ENCODE measurements at places on chromosomes 5 and 9.

- no peak for DNase-seq
Measured at GRCh38 chr9:93565089-93565488, 11.3 kb upstream of the PHF2 start.

GRCh38 chr5:111680737-111681413, 76.1 kb downstream of the NREP start:
- no peak for DNase-seq

DNA sequence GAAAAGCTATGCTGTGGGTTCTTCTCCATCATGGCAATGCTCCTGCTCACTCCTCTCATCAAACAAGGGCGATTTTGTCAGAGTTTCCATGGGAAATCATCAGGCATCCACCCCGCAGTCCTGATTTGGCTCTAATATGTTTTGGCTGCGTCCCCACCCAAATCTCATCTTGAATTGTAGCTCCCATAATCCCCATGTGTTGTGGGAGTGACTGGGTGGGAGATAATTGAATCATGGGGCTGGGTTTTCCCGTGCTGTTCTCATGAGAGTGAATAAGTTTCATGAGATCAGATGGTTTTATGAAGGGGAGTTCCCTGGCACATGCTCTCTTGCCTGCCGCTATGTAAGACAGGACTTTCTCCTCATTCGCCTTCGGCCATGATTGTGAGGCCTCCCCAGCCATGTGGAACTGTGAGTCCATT, 163.8 kb downstream of the GADD45G start:
- DNase-seq: no peak

DNA sequence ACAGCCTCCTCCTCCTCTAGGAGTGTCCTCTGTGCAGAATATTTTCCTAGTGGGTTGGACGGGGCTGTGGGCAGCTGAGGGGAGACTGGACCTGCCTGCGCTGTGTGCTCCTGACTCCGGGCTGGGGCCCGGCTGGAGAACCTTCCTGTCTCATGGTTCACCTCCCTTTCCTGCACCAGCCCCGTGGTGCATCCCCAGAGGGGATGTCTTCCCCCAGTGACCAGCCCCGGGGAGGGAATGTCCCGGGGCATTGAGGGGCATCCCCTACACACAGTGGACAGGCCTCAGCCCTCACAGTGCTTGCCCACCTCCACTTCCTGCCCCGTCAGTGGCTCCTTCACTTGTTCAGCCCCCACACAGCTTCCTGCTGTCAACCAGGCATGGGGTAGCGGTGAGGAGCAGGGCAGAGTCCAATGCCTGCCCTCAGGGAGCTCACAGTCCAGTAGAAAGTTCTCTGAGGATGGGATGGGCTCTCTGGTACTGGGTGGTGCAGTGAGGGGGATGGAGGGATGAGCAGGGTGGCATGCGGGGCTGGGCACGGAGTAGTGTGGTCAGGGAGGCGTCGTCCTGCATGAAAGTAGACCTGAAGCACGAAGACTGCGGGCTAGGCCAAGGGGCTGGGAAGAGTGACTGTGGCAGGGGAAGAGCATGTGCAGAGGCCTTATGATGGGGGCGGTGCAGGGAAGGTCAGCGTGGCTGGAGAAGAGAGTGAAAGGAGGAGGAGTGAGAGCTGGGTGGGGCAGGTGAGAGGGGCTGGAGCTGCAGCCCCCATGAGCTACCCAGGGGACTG, 52.1 kb upstream of the PITX1 start:
- no peak for DNase-seq

DNA sequence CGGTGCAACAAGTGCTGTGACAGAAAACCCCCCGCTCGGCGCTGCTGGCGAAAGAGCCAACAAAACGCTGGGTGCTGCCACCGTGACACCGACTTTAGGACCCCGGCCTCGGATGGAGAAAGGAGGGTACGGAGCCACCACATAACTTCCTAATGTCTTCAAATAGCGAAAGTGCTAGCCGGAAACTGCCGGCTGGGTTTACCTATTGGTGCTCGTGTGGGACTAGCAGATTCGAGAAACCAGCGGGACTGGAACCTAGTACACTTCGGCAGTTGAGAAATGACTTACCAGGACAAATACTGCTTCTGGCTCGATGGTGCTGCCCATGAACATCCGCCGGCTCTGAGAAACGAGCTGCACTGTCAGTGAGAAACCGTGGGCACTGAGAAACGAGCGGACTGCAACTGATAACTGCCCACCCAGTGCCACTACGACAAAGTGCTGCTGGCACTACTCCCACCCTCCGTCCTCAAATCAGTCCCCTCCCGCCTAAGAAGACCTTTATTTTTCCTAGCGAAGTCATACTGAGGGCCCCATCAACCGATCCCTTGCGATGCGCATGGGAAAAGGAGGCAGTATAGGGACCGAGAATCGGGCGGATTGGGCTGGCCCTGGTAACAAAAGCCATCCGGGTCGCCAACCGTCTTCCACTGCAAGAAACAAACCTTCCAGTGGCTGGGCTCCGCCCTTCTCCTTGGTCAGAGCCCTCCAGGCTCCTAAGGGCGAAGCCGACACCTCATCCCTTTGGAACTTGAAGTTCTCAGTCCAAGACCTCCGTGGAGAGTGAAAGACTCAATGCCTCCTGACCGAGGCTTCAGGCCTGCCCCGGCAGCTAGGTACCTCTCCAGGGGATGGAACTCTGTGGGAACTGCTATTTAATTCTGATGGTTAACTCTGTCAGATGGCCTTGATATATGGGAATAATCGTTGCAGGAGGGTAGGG, 27.0 kb upstream of the ANXA2R start:
- DNase-seq: peak; percentile 85

GRCh38 chr9:99029083-99029645, 75.7 kb upstream of the TGFBR1 start:
- no peak for DNase-seq

DNA sequence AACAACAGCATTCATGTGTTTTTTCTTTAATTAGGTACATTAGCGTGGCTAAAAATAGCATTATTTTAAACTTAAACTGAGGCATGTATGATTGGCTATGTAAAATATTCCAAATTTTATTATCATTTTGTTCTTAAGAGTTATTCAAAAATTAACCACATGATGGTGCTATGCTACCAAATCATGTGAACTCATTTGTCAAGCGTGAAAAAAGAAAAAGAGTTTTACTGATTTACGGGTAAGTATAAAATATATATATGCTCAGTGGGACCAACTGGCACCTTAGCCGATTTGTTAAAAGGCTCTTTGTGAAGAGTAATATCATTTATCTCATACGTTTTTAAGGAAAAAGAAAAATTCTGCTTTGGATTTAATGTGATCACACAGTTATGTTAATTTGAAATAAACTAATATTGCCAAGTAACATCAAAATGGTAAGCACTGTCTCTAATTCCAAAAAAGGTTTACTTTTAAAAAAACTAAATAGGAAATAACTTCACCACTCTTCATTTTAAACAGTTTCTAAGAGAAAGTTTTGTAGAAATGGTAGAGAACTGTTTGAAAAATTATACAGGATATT, 1042.3 kb downstream of the CDH12 start:
- no peak for DNase-seq

GRCh38 chr5:28066856-28067255, 1028.5 kb upstream of the CDH9 start:
- DNase-seq: no peak

DNA sequence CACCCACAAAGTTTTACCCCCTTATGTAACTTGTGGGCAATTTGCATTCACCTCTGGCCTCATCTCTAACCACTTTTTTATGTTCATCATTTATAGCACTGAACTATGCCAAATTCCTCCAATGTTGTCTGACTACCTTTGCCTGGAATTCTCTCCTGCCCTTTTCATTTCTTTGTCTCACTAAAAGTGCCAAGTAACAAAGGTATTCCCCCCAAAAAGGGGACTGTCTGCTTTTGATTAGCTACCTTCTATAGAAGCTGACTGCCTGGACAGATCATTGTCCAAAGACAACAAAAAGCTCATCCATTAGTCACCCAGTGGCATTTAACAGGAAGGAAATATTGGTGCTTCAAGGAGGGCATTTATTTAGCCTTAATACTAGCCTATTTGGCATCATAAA, 189.9 kb upstream of the VCAN start:
- no peak for DNase-seq

GRCh38 chr9:87267251-87268070, 230.2 kb upstream of the DAPK1 start:
- DNase-seq: no peak

DNA sequence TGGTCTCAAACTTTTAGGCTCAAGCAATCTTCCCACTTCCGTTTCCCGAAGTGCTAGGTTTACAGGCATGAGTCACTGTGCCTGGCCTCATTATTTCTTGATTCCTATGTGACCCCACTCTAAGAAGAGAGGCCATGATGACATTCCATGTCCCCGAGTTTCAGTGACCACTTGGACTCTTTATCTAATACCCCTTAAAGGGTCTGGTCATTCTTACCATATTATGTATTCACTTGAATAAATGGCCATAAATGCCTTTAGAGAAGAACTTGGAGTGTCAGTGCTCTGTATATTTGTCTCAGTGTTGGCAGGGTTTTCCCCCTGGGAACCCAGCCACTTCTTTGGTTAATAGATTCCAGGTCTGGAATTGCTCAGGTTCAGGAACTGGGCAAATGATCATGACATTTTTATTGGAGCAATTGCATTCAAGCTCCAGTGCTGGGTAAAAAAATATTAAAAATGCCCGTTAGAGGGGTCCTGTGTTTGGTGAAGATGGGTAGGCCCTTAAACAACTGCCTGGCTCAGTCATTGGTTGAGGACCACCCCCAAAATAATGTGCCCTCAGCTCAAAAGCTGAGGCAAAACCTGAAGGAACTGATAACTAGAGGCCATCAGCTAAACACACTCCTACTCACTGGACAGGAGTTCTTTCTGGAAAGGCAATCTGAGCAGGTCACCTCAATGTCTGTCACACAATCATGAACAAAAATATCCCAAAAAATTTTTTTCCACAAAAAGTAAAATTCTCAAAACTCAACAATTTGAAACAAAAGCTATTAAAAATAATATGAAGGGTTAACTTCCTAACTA, 186.6 kb upstream of the ZNF608 start:
- DNase-seq: no peak

DNA sequence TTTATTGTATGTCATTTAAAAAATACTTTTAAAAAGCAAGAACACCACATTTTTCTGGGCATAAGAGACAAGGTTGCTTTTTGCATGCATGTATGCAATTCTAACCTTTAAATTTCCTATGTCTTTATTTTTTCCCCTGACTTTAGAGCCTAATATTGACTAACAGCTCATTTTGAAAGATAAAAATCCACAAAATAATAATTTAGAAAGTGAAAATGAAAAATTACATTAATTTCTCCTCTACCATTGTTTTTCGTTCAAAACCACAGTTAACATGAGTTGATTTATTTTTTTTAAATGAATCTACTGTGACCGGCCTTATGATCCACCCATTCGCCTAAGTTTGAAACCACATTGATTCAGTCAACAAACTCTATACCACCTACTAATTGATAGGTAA, 137.5 kb upstream of the CDKN2B start:
- DNase-seq: no peak

- DNase-seq: no peak
Measured at GRCh38 chr9:109506097-109506712, 8.1 kb upstream of the PTPN3 start.

- no peak for DNase-seq
Measured at GRCh38 chr5:138444774-138445546, 6.1 kb downstream of the REEP2 start.

DNA sequence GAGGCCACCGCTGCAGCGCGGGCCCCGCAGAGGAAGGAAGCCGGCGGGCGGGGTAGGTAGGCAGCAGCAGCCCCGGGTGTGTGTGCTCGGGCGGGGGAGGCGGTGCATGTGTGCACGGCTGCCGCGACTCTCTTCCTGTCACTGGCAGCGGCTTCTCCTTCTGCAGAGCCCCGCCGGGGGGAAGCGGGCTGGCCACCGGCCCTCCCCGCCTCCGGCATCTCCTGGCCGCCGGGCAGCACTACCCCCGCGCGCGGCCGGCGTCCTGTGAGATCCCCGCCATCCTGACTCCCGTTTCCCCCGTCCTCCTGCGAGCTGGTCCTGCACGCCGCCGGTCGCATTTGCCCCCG, 315 bp downstream of the PIK3R1 start:
- DNase-seq: peak; percentile 74

- no peak for DNase-seq
Measured at GRCh38 chr5:77302247-77302646, 91.8 kb downstream of the PDE8B start.

DNA sequence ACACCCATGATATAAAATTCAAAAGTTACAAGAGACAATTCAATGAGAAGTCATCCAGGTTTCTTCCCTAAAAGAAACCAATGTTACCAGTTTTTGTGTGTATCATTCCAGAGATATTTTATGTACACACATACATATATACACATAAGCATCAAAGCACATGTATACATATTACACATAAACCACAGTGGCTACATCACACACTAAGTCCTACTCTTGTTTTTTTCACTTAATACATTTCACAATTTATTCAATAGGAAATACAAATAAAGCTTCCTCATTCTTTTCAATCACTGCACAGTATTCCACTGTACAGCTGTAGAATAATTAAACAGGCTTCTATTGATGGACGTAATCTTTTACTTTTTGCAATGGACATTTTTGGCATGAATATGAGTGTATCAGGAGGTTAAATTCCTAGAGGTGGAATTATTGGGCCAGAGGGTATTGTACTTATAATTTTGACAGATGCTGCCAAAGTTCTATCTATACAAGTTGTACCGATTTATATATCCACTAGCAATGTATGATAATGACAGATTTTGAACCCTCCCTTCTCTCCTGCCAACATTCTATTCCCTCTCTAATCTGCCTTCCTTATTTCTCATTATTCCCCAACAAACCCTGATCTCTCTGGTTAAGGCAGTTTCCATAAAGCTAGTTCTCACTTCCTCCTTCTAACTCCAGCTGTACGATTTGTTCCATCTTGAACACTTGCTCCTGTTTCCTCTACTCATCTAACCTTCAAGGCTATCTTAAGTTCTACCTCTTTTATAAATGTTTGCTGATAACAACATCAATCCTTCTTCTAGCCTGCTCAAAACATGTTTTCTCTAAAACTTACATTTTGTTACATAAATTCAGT, 35.2 kb downstream of the MRPS27 start:
- DNase-seq: no peak

- DNase-seq: no peak
Measured at GRCh38 chr5:77353251-77353650, 138.9 kb downstream of the WDR41 start.

- DNase-seq: no peak
Measured at GRCh38 chr5:44546286-44546685, 157.1 kb upstream of the FGF10 start.

- DNase-seq: no peak
Measured at GRCh38 chr9:1550636-1551035, 464.5 kb upstream of the SMARCA2 start.

DNA sequence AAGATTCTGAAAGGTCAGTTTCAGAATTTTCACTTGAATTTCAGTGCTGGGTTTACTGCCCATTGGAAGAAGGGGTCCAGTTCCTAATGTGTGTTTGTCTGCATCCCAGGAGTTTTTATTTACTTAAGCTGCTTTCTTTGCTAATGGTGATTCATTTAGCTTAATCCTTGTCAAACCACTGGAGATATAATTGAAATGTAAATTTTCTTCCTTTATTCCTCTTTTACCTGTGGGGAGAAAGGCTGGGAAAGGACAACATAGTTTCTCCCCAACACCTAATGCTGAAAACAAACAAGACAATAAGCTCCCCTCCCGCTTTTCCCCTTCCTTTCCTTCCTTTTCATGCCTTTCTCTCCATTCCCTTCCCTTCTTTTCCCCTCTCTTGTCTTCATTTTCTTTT, 185.8 kb downstream of the KCTD16 start:
- DNase-seq: no peak
